ENCODE measurements at places on chromosomes 2 and 18. TPM values are rescaled to one million over a fixed set of nuclear protein-coding genes. Genes with fewer than 3 reads are reported as not detected.

DNA sequence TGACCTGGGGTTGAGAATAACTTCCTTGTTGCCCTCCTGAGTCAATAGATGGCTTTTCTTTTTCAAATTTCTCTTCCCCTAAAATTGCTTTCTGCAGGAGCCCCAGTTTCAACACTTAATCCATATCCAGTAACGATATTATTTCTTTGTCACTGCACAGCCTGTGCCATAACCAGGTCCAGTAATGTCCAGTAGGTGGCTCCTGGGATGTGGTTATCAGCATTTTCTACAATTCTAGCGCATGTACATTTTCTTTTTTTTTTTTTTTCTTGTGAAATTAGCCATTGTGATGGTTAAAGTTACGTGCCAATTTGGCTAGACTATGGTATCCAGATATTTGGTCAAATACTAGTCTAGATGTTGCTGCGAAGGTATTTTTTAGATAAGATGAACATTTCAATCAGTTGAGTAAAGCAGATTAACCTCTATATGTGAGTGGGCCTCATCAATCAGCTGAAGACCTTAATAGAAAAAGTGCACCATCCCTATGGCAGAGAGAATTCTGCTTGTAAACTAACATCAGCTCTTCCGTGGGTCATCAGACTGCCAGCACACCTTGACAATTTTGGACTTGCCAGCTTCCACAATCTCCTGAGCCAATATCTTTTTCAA, 72.9 kb upstream of the SCG2 start:
- H3K4me3 ChIP-seq = no peak overlapping the region
- no peak for DNase-seq
- H3K4me1 ChIP-seq = no peaks in the 10 kb centered on the region

DNA sequence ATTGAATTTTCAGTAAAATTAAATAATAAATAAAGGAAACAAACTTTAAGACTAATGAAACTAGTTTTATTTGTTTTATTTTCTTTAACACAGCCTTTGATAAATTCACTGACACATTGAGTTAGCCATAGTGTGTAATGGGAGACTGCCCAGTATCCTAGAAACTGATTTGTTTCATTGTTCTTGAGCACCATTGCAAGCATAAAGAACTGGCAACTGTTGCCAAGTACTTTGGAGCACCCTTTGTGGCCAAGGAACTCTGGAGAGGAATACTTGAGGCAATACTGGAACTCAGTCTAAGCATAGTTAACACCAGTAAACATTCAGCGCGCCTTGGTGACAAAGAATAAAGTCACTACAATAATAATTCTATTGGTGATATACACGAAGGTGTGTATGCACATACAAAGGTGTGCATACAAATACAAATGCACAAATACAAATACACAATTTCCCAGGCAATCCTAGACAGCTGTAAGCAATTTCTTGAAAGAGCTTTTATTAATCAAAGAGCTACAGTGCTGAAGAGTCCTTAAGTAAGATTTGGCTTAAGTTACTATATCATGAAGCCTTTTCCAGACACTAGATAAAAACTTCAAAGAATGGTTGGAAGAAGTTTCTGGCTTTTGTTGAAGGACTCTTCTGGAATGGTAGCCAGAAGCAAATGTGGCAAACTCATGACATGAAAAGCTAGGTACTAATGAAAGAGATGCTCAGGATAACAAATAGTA, 1371.2 kb downstream of the LRP1B start:
- no peaks in the 10 kb centered on the region for H3K36me3 ChIP-seq
- H3K27ac ChIP-seq = no peak overlapping the region
- no peak overlapping the region for H3K4me3 ChIP-seq

DNA sequence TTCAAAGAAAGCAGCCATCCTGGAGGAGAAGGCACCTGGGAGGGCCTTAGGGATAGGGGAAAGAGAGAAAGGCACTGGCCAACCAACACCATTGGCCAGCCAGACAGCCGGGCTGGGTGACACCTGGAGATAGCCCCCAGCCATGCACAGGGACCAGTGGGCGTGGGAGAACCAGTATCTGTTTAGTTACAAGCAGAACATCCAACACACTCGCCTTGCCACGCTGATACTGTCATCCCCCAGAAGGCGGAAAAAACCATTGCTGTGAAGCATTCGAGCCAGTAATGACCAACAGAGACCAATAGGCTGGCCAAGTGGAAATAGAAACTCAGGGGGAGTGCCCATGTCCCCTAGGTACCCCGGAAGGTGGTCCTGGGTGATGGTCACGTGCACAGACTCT, 15.5 kb downstream of the ASPRV1 start:
- no peaks in the 10 kb centered on the region for H3K27me3 ChIP-seq
- no peaks in the 10 kb centered on the region for H3K36me3 ChIP-seq
- H3K4me1 ChIP-seq = no peaks in the 10 kb centered on the region
- no peak overlapping the region for H3K27ac ChIP-seq

- H3K27me3 ChIP-seq = no peaks in the 10 kb centered on the region
- H3K27ac ChIP-seq = no peak overlapping the region
- no peaks in the 10 kb centered on the region for H3K4me1 ChIP-seq
- no peaks in the 10 kb centered on the region for H3K36me3 ChIP-seq
- no peak overlapping the region for H3K4me3 ChIP-seq
These were observed 165.0 kb upstream of the SESTD1 start for GRCh38 chr2:179429597-179429996.

ZSWIM2 gene
- total RNA-seq = 0.32 TPM
